ENCODE measurements at places on chromosomes 2 and 18.

GRCh38 chr18:73621091-73621490 lies 526.5 kb downstream of the FBXO15 start:
- DNase-seq: no peak

- no peak for DNase-seq
These were observed 1443.9 kb downstream of the SUCLG1 start for GRCh38 chr2:83015035-83015715.

GRCh38 chr2:221293949-221294742 lies 278.0 kb downstream of the EPHA4 start:
- DNase-seq: no peak

DNA sequence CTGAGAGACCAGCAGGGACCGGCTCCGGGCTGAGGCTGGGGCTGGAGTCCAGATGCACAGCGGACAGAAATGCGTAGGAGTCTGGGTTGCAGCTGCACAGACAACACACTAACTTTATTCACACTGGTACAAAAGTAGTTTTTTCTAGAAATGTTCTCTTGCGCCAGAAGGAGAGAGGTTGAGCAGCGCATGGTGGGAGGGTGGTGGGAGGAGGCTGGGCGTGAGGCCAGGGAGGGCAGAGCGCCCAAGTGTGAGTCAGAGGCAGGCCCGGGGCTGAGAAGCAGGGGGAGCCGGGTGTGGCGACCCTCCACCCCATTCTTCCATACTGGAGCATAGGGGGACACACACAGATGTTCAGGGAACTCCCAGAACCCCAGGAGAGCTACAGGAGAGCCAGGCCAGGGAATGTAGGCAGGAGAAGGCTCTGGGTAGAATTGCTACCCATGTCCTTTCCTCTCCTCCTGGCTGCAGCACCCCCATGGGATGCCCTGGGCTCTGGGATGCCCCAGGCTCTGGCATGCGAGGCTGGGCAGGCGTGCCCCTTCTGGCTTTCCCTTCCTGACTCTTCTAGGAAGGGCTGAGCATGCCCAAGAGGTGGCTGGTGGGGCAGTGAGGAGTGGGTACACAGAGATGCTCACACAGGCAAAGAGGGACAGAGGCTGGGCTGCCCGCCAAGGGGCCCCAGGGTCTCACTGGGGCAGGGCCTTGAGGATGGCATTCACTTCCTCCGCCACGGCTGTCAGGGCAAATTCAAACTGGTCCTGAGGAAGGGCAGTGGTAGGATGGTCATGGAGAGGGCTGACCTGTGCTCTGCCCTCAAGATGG lies 10.6 kb downstream of the DNAJB2 start:
- DNase-seq: no peak

DNA sequence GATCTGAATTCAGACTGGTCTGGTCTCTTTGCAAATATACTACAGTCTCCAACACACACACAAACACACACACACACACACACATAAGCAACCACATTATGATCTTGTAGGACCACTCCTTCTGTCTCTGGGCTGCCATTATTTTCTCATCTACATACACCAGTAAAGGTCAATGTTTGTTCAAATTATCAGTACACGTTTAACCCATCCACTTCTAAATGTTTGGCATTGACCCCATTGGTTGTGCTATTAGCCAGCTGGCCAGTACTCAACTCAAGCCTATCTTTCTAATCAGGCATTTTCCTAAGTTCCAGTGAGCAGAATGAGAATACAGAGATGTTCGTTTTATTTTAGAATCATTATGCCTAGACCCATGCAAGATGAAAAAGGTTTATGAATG lies 186.4 kb downstream of the CNTNAP5 start:
- DNase-seq: no peak

- no peak for DNase-seq
These were observed 453 bp downstream of the CABLES1 start for GRCh38 chr18:23135550-23136325.

DNA sequence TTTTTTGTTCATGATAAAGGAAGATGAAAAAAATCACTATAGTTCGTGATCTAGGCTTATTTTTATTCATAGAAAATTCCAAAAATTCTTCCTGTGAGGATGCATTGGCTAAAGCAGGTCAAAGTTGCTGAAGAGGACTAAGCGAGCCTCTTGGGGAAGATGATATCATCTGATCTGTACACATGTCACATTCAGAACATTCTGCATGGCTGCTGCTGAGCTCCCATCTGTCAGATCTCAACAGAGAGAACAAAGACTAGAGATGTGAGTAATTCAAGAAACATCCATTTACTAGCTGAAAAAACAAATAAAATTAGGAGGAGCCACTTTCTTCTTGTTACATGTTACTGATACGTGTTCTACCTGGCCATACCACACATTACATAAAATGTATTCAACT lies 518.6 kb upstream of the FSIP2 start:
- DNase-seq: no peak

GRCh38 chr18:46166261-46166970 lies 62.2 kb downstream of the HAUS1 start:
- DNase-seq: no peak

GRCh38 chr2:60581433-60582282 lies 28.2 kb upstream of the BCL11A start:
- no peak for DNase-seq

DNA sequence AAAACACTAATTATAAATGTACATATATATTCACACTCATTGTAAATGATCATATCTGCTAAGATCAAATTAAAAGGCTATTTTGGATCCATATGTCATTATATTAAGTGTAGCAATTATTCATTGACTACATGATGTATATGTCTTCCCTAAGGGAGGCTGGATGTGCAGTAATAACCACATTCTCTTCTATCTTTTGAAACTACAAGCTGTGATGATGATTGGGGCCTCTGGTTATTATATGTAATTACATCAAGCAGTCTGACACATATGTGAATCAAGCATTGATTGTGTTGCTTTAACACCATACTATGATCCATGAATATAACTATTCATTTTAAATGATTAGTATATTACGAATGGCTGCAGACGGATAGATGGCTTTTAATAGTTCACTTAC lies 1973.4 kb downstream of the SUCLG1 start:
- DNase-seq: no peak

DNA sequence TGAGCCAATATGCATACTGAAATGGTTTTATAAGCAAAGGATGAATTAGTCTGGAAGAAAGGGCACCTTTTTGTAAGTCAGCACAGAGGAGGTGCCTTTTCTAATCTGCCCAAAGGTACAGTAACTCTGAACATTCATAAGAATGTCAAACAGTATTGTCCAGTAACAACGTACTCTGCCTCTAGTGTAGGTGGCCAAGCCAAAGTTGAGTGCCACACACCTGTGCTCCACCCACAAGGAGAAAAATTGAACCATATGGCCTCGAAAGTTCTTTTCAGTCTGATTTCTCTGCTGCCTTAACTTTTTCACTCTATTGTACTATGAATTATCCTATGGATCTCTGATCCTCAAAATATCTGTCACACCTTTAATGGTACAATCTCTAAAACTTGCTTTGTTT lies 86.8 kb downstream of the CERKL start:
- no peak for DNase-seq

DNA sequence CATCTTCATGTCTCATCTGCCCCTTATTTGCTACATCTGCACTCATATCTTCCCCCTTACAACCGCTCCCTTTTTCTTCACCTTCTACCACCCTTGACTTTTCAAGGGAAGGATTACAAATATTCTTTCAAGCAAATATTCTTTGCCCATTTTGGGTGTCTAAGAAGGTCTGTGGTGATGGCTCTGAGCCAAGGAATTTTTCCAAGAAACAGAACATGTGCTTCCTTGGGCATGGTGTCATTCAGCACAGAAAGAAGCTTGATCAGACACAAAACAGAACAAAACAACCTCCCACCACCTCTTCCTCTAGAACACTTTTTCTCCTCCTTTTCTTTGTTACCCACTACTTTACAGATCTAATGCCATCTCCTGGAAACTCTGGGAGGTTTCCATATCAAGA lies 313.7 kb downstream of the SATB2 start:
- DNase-seq: no peak

GRCh38 chr2:239322416-239323086 lies 78.3 kb downstream of the HDAC4 start:
- no peak for DNase-seq

DNA sequence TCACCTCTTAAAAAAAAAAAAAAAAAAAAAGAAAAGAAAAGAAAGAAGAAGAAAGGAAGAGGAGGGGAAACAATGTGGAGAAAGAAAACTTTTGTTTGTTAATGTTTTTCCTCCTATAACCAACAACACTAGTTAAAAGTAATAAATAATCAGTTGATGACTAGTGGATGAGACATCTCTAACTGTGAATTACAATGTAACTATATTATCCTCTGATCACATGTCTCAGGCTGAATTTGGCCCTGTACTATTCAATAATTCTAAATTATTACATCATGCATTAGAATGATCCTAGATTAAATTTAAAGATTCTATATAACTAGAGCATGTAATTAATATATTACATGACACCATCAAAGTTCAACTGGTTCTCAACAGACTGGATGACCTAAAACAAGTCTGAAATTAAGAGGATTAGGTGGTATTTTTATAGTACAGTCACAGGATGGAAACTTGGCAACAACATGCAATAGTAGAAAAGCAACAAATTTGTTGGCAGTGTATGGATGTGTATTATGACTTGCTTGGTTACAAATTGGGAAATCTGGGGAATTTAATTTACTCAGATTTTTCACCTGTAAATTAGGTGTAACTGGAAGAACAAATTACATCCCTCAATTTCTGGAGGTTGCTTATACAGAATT lies 269.3 kb upstream of the SETBP1 start:
- no peak for DNase-seq

GRCh38 chr18:46352520-46353250 lies 248.5 kb downstream of the HAUS1 start:
- no peak for DNase-seq

GRCh38 chr2:64212801-64213321 lies 68.6 kb upstream of the PELI1 start:
- no peak for DNase-seq

DNA sequence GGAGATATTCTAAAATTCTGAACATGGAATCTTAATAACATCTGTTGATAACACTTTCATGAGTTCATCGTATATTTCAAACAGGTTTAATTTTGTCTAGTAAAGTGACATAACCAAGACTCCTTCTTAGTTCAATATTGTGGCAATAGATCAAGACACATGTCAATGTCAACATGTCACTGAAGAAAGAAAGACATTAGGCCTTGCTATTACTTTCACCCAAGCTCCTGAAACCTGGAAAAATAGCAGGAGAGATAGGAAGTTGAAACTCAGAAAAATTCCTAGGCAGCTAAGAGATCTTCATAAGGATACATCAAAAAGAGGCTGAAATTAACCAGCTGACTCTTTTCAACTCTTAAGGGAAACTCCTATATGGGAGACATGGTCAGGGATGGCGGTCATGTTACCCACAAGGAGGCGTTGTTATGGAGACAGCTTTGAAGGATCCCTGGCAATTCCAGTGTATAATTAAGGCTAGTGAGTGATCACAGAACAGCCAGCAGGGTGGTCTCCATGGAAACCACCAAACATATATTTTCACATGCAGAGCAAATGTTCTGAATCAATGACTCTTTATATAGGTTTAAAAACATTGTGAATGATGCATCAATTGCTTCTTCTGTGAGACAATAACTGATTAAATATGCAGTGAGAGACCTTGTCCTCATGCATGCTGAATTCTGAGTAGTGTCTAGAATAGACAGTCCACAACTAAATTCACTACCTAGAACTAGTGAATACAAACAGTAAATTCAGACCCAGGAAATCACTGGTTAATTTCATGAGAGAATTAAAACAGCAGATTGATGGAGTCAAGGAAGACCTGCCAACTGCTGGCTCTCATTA lies 115.3 kb upstream of the RIOK3 start:
- no peak for DNase-seq

DNA sequence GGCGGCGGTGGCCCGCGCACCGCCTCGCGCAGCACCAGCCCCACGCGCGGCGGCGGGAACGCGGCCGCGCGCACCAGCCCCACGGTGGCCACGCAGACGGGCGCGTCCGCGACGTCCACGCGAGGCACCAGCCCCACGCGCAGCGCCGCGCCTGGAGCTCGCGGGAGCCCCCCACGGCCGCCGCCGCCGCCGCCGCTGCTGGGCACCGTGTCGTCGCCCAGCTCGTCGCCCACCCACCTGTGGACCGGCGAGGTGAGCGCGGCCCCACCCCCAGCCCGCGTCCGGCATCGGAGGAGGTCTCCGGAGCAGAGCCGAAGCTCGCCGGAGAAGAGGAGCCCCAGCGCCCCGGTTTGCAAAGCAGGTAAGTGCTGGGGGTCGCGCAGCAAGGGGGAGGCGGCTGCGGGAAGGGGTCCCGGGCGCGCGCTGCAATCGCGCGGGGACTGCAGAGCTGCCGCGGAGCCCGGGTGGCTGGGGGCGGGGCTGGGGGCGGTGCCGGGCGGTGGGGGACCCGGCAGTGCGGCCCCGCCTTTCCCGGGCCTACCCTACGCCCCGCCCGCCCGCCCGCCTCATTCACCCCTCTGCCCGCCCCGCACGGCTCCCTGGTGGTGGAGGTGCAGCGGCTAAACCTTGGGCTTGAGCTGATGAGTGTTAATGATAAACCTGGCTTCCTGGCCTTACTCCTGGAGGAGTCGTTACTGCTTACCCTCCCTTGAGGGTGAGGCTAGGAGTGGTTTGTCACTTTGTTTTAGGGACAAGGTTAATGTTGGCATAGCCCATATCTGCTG lies 851 bp downstream of the FAM117B start:
- peak; percentile 57 for DNase-seq

DNA sequence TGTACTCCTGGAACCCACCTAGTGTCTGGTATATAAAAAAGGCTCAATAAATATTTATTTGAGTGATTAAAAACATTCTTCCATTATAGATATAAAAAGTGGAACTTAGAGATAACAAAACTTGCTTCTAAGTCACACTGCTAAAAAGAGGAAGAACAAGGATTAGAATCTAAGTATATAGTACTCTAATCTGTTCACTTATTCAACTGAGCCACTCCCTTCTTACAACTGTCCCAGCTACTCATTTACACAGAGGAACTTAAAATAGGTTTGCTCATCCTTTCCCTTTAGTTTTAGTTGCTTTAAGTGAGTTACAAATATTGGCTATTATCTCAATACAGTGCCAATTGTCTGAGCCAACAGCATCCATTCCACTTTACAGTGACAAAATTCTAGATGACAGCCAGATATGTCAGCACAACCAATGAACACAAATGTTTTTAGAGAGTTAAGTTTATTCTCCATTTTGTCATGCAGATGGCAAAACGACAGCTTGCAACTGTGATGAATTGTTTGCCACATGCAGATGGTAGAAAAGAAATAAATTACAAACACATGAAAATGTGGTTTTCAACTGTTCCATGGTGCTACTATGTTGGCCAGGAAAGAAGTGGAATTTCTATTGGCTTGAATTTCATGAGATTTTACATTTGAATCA lies 280.7 kb upstream of the ZC3H15 start:
- DNase-seq: no peak

All from NT2/D1 (cell line).